Left lung (tissue), 14 donors: ENCODE measurements at places on chromosomes 11 and 22. TPM values are rescaled to one million over a fixed set of nuclear protein-coding genes. Genes with fewer than 3 reads are reported as not detected.

DNA sequence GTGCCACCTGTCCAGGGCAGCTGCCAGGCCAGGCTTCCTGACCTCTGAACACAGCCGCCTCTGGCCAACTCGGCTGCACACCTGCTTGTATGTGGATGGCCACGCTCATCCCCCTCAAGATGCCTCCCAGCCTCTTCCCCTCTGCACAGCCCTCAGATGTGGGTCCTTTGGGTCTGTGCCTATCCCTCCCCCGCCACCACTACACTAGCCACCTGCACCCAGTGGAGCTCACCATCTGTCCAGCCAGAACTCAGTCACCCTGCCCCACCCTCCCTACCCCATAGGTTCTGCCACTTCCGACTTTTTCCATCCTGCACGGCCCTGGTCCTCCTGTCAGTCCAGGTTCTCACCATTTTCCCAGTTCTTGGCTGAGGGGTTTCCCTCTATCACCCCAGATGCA, 44.6 kb downstream of the PHF21B start:
- no peak overlapping the region for H3K4me3 ChIP-seq
- no peaks in the 10 kb centered on the region for H3K4me1 ChIP-seq
- H3K27me3 ChIP-seq, result peaks cover 49% of the 10 kb centered on the region
- no peaks in the 10 kb centered on the region for H3K36me3 ChIP-seq

- no peaks in the 10 kb centered on the region for H3K4me1 ChIP-seq
- DNase-seq, result no peak
- no peaks in the 10 kb centered on the region for H3K27me3 ChIP-seq
- H3K27ac ChIP-seq, result no peak overlapping the region
- H3K36me3 ChIP-seq, result no peaks in the 10 kb centered on the region
- H3K4me3 ChIP-seq, result no peak overlapping the region
Observed at GRCh38 chr22:48782326-48782725, 1045.3 kb downstream of the BRD1 start.

Gene MYEOV
- total RNA-seq, result 0.85 TPM

DNA sequence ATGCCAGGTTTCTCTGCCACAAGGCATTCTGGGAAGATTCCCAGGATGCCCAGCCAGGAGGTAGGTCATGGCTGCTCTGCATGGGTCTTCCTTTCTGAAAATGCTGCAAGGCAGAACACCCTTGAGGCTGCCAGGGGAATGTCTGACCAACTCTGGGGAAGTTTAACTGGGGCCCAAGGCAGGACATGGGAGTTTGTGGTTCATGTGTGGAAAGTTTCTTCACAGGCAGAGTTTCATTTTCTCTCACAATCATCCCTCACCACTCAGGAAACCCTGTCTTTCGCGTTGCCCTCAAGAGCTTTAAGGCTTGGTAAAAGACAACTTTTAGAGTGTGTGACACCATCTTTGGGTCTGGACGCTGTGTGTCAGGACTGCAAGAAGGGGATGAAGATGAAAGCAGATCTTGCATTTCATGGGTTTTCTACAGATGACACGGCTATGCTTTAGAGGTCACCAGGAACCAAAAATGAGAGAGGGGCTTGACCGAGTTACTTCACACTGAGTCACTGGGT, 133.5 kb downstream of the CD44 start:
- no peaks in the 10 kb centered on the region for H3K36me3 ChIP-seq
- no peak for DNase-seq
- no peak overlapping the region for H3K4me3 ChIP-seq
- H3K27ac ChIP-seq, result peak overlapping the region; percentile 55
- H3K4me1 ChIP-seq, result peaks cover 25% of the 10 kb centered on the region

- no peak overlapping the region for H3K4me3 ChIP-seq
- DNase-seq, result no peak
- no peaks in the 10 kb centered on the region for H3K4me1 ChIP-seq
- no peaks in the 10 kb centered on the region for H3K27me3 ChIP-seq
- H3K27ac ChIP-seq, result no peak overlapping the region
- no peaks in the 10 kb centered on the region for H3K36me3 ChIP-seq
Observed at GRCh38 chr11:40030867-40031266, 1428.6 kb downstream of the LRRC4C start.

Gene RAG1
- total RNA-seq, result 0.50 TPM

Gene TRIM49
- not detected for total RNA-seq

GRCh38 chr11:35099278-35100012, 39.5 kb upstream of the CD44 start:
- H3K36me3 ChIP-seq, result no peaks in the 10 kb centered on the region
- H3K27ac ChIP-seq, result peak overlapping the region; percentile 60
- no peak overlapping the region for H3K4me3 ChIP-seq
- H3K27me3 ChIP-seq, result no peaks in the 10 kb centered on the region
- no peaks in the 10 kb centered on the region for H3K4me1 ChIP-seq

DNA sequence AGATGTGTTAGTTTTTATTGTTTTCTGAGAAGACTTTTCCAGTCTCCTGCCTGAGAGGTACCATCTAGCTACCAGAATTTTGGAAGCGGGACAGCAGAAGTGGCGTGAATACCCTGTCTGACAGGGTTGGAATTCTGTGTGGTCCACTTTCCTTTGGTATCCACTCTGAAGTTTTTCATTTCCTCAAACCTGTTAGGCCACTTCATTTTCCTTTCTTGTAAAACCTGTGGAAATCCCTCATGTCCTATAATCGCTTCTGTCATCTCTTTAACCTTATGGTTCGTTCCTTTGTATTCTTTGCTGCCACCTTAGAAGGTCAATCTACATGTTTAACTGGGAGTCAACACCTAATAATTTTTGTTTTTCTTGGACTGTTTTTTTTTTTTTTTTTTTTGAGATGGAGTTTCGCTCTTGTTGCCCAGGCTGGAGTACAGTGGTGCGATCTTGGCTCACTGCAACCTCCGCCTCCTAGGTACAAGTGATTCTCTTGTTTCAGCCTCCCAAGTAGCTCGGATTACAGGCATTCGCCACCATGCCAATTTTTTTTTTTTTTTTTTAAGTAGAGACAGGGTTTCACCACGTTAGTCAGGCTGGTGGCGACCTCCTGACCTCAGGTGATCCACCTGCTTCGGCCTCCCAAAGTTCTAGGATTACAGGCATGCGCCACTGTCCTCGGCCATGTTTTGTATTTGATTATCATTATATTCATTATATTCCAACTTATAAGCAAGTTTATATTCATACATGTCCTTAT, 7.1 kb downstream of the SFI1 start:
- no peak overlapping the region for H3K27ac ChIP-seq
- H3K4me3 ChIP-seq, result no peak overlapping the region

DNA sequence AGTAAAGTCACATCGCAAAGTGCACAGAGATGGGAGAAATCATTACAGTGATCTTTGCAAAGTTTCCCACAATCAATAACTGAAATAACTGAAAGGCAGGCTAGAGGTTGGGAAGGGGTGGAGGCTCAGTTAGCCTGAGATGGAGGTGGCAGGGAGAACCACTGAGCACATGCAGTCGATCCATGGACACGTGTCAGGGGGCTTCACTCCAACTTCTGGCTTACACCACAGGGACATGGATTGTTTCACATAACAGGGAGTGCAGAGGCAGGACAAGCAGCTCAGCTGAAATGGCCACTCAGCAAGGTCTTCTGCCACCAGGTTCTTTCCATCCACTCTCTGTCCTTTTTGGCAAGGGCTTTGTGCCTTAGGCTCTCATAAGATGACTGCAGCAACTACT, 35.1 kb upstream of the MICAL2 start:
- no peak for DNase-seq
- H3K4me3 ChIP-seq, result no peak overlapping the region
- no peaks in the 10 kb centered on the region for H3K36me3 ChIP-seq
- no peaks in the 10 kb centered on the region for H3K27me3 ChIP-seq

Gene A4GALT
- total RNA-seq, result 11.2 TPM

Gene GLB1L2
- 10.3 TPM for total RNA-seq

- H3K4me1 ChIP-seq, result no peaks in the 10 kb centered on the region
- no peaks in the 10 kb centered on the region for H3K27me3 ChIP-seq
- no peak overlapping the region for H3K27ac ChIP-seq
Observed at GRCh38 chr11:21514316-21514715, 678.6 kb upstream of the ANO5 start.

GRCh38 chr11:70557742-70558485, 159.6 kb downstream of the CTTN start:
- DNase-seq, result no peak
- no peak overlapping the region for H3K4me3 ChIP-seq
- no peaks in the 10 kb centered on the region for H3K4me1 ChIP-seq
- no peaks in the 10 kb centered on the region for H3K27me3 ChIP-seq

DNA sequence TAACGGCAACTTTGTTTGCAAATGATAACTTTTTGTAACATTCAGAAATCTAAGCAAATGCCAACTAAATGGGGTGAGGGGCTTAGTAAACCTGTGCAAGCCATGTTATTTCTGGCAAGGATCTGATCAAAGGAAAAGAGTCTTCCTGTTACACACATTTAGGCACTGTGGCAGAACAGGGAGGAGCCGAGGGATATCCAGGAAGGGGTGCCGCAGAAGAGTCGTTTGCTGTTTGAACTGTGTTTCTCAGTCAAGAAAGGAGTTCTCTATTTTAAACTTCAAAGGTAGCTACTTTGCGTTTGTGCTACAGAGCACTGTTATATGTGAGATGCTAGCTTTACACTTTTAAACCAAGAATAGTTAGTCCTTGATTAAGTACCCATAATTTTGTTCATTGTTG, 175.5 kb downstream of the ETS1 start:
- DNase-seq, result no peak
- H3K4me1 ChIP-seq, result peaks cover 3% of the 10 kb centered on the region
- H3K27me3 ChIP-seq, result no peaks in the 10 kb centered on the region
- peak overlapping the region; percentile 3 for H3K27ac ChIP-seq

GRCh38 chr11:10599388-10600175, 31.1 kb upstream of the LYVE1 start:
- no peak overlapping the region for H3K4me3 ChIP-seq
- DNase-seq, result no peak
- H3K36me3 ChIP-seq, result no peaks in the 10 kb centered on the region
- peaks cover 5% of the 10 kb centered on the region for H3K4me1 ChIP-seq
- H3K27ac ChIP-seq, result no peak overlapping the region

Gene FRMD8
- total RNA-seq, result 31.7 TPM

Gene MS4A5
- not detected for total RNA-seq

- H3K27ac ChIP-seq, result no peak overlapping the region
- H3K4me1 ChIP-seq, result no peaks in the 10 kb centered on the region
- no peak for DNase-seq
- H3K27me3 ChIP-seq, result no peaks in the 10 kb centered on the region
- no peaks in the 10 kb centered on the region for H3K36me3 ChIP-seq
Observed at GRCh38 chr22:49240016-49240380, 587.7 kb downstream of the BRD1 start.

Gene PRDM11
- 13.6 TPM for total RNA-seq

GRCh38 chr22:44574640-44575380, 76.8 kb upstream of the RTL6 start:
- DNase-seq, result peak; percentile 16
- peaks cover 62% of the 10 kb centered on the region for H3K27me3 ChIP-seq
- H3K4me1 ChIP-seq, result no peaks in the 10 kb centered on the region
- no peaks in the 10 kb centered on the region for H3K36me3 ChIP-seq
- no peak overlapping the region for H3K27ac ChIP-seq

DNA sequence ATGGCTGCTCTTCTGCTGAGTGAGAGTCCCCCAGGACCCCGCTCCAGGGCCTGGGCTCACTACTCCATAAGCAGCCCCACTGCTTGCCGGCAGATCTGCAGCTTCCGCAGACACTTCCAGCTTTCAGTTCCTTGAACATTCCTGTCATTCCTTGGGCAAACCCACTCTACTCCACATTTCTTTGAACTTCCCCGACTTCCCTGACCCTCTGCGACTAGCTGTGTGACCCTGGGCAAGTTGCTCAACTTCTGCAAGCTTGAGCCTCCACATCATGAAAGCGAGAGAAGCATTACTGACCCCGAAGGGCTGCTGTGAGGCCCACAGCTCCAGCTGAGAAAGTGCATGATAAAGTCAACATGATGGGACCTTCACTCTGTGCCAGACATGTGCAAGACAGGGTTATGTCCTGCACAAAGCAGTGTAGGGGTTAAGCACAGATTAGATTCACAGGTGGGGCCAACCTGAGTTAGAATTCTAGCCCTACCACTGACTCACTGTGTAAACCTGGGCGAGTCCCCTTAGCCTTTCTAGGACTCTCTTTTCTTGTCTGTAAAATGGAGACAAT, 51.8 kb downstream of the THAP12 start:
- no peaks in the 10 kb centered on the region for H3K36me3 ChIP-seq
- H3K4me3 ChIP-seq, result no peak overlapping the region
- no peaks in the 10 kb centered on the region for H3K27me3 ChIP-seq
- DNase-seq, result peak; percentile 66
- peaks cover 4% of the 10 kb centered on the region for H3K4me1 ChIP-seq
- H3K27ac ChIP-seq, result no peak overlapping the region

DNA sequence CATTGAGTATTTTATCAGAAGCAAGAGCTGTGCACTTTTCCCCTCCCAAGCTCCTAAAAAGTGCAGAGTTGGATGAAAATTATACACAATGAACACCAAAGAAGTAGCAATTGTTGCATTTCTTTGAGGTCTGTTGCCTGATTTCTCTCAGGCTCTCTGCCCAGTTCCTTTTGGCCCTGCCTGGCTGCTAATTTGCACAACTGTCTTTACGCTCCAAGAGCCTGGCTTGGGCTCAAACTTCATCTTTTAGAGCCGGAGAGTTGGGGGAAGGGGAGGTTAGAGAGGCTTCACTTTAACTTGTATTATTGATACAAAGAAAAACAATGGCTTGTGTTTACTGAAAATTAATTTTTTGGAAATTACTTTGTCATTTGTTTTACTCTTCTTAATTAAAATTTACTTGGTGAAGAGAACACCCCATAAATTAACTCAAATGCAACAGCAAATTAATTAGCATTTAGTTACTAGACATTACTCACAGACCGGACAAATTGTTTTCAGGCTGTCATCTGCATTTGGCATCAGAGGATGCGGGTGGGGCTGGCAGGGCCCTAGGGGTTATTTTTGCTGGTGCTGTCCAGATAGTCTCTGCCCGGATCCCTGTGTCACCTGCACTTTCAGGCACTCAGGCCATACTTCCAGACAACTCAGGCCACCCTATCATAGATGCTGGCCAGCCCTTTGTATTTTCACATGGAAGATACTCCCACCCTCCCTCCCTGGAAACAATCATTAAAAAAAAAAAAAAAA, 407.3 kb downstream of the NXPE2 start:
- H3K27ac ChIP-seq, result no peak overlapping the region
- peak; percentile 82 for DNase-seq
- no peak overlapping the region for H3K4me3 ChIP-seq
- no peaks in the 10 kb centered on the region for H3K4me1 ChIP-seq

Gene RBFOX2
- 91.3 TPM for total RNA-seq

- no peaks in the 10 kb centered on the region for H3K27me3 ChIP-seq
- no peaks in the 10 kb centered on the region for H3K4me1 ChIP-seq
- H3K27ac ChIP-seq, result no peak overlapping the region
- H3K4me3 ChIP-seq, result no peak overlapping the region
- no peak for DNase-seq
- no peaks in the 10 kb centered on the region for H3K36me3 ChIP-seq
Observed at GRCh38 chr11:92829121-92829520, 140.3 kb upstream of the MTNR1B start.

Gene JHY
- 9.8 TPM for total RNA-seq

Gene INS
- not detected for total RNA-seq

- no peaks in the 10 kb centered on the region for H3K4me1 ChIP-seq
- H3K36me3 ChIP-seq, result no peaks in the 10 kb centered on the region
Observed at GRCh38 chr11:1198561-1199240, 24.2 kb upstream of the MUC5B start.

Gene RAG2
- total RNA-seq, result not detected
